ENCODE measurements at places on chromosomes 7 and 10.

DNA sequence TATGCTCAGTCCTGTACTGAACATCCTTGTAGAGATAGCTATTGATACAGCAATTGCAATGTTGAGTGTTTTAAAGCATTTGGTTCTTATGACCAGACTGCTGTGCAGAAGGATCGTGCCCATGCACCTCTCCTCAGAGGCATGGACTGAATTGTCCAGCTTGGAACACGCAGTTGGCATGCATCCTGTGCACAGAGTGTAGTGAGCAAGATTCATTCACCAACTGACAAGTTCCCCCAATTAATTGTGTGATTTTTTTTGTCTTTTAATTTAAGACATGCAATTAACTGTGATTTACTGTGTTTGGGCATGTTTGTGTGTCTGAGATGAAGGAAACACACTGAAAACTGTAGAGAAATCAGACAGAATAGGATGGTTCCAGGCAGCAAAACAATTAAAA, 323.7 kb downstream of the CDK14 start:
- DNase-seq = no peak

- DNase-seq = no peak
Observed at GRCh38 chr10:72509206-72509799, 116.6 kb downstream of the MICU1 start.

- DNase-seq = no peak
Observed at GRCh38 chr10:125025341-125025740, 83.4 kb downstream of the ZRANB1 start.

DNA sequence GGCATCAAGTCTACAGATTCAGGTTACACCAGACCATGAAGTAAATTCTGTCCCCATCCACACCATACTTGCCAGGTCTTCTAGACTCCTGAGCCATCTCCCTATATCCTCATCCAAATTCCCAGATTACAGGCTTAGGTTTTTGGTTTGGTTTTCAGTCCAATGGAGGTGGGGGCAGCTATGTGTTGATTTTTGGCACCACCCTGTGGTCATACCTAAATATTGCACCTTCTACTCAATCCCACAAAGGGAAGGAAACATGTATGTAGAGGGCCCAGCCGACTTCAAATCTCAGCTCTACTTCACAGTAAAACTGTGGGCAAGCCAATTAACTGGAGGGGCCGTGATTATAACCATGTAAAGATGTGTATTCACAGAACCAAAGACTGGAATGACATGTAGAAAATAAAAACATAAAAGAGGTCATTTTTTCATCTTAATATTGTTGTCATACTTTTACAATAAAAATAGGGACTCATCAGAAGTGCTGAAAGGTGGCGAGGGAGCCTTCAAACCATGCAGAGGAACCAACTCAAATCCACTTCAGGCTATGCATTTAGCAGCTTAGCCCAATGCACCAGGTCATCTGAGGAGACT, 19.8 kb downstream of the ERCC6 start:
- no peak for DNase-seq

DNA sequence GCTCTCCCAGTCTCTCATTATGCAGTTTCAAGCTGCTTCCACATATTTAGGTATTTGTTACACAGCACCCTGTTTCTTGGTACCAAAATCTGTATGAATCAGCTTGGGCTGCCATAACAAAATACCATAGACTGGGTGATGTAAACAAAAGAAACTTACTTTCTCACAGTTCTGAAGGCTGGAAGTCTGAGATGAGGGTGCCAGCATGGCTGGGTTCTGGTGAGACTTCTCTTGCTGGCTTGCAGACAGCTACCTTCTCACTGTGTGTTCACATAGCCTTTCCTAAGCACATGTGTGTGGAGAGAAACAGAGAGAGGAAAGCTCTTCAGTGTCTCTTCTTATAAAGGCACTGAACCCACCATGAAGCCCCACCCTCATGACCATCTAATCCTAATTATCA, 15.7 kb upstream of the CBLL1 start:
- no peak for DNase-seq

GRCh38 chr7:43729924-43730248, 563 bp upstream of the COA1 start:
- no peak for DNase-seq

DNA sequence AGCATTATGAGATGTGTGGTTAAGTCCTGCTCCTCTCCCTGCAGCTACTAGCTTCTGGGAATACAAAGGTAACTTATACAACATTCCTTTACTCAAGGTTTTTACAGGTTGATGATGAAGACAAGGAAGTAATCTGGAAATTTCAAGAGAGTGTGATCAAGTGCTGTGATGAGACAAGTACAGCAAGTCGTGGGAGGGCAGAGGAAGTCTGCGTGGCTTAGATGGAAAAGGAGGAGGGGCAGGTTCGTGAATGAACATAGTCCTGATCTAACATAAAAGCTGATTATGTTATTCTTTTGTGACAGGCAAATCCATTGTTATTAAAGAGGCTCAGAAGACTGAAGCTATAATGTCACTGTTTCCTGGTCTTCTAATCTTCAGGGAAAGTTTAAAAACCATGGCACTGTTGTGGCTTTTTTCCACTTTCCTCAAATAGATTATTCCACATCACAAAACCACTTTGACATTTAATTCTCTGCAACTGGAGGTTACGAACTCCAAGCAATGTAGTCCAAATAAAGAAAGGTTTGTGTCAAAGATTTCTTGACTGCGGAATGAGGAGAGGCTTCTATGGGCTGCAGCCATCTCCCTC, 84.1 kb downstream of the CPXM2 start:
- DNase-seq = no peak

- DNase-seq = no peak
Observed at GRCh38 chr10:12337453-12338372, 11.6 kb upstream of the CAMK1D start.

GRCh38 chr7:107684947-107685463, 24.4 kb downstream of the SLC26A4 start:
- DNase-seq = no peak

GRCh38 chr10:33095867-33096815, 138.1 kb upstream of the ITGB1 start:
- DNase-seq = no peak

GRCh38 chr10:102236006-102236405, 5.3 kb downstream of the PITX3 start:
- no peak for DNase-seq

DNA sequence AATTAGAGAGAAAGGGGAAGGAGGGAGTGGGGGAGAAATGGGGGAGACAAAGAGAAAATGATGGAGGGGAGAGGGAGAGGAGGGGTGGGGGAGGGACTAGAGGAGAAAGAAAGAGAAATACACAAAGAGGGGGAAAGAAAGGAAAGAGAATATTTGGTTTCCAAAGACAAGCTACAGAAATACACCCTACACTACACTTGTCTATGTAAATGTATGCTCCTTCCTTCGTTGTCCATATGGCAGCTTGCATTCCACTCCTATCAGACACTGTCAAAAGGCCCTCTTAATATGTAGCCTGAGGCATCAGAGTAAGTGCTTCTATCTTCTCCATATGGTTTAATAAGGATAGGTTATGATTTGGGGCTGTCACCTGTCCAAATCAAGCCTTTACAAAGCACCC, 92.8 kb upstream of the FEZF1 start:
- no peak for DNase-seq

DNA sequence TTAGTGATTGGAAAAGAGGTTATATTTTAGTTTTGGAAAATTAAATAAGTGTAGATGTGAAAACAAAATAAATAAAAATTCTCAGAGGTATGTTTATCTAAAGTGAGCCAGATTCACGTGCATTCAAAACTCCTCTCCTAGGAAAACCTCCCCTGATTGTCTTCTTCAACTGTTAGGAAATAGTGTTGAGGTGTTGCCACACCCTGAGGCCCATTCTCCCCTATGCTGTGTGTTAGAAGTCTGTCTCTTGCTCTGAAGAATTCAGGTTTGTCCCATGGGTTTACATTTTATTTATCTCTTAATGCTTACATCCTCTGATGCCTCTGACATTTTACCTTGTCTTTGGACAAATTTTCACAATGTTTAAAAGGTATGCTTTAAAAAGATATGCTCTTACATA, 40.3 kb downstream of the PTPRE start:
- no peak for DNase-seq

DNA sequence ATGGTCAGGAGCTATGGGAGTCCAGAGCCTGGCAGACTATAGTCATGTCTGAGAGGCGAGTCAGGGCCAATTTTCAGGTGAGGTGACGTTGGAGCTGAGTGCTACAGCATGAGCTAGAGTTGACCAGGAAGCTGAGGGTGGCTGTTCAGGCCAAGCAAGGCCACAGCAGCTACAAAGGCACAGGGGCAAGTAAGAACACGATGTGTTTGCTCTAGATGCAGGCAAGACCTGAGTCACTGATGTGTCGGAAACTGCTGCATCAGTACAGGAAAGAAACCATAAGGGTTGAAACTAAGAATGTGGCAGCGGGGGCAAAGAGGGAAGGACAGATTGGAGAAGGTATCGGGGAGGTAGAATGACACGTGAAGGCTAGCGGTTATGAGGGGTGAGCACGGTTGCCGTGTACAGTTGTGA, 11.8 kb upstream of the RRP12 start:
- no peak for DNase-seq

DNA sequence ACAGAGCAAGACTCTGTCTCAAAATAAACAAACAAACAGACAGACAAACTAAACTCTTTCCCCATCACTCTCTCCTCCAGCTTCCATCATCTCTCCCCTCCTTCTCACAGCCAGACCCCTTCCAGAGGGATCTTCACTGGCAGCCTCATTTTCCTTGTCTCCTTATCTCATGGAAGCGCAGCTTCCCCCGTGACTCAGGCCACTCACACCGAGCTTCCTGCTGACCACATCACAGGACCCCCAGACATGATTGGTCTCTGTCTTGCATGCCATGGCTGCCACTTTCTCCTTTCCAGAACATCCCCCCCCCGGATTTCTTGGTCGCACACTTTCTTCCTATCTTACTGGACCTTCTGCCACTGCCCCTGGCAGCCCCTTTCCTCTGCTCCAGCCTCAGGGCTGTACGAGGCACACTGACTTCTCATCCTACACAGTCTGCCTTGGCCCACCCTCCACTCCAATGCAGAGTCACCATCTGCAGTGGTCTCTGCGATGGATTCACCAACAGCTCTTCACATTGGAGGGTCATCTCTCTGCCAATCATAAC, 4.9 kb upstream of the INSIG1 start:
- DNase-seq = no peak

- no peak for DNase-seq
Observed at GRCh38 chr7:4713183-4713784, 31.2 kb downstream of the FOXK1 start.

- DNase-seq = no peak
Observed at GRCh38 chr7:93968911-93969620, 35.1 kb downstream of the BET1 start.

- DNase-seq = no peak
Observed at GRCh38 chr7:99375070-99375807, 709 bp downstream of the ARPC1B start.

GRCh38 chr7:155219947-155220769, 77.5 kb upstream of the INSIG1 start:
- no peak for DNase-seq

DNA sequence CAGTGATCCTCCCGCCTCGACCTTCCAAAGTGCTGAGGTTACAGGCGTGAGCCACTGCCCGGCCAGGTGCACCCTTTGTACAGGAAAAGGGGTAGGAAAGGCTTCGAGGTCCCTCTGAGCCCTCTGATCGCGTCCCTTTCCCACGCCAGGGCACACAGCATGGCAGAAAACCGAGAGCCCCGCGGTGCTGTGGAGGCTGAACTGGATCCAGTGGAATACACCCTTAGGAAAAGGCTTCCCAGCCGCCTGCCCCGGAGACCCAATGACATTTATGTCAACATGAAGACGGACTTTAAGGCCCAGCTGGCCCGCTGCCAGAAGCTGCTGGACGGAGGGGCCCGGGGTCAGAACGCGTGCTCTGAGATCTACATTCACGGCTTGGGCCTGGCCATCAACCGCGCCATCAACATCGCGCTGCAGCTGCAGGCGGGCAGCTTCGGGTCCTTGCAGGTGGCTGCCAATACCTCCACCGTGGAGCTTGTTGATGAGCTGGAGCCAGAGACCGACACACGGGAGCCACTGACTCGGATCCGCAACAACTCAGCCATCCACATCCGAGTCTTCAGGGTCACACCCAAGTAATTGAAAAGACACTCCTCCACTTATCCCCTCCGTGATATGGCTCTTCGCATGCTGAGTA, 871 bp downstream of the POP7 start:
- no peak for DNase-seq

DNA sequence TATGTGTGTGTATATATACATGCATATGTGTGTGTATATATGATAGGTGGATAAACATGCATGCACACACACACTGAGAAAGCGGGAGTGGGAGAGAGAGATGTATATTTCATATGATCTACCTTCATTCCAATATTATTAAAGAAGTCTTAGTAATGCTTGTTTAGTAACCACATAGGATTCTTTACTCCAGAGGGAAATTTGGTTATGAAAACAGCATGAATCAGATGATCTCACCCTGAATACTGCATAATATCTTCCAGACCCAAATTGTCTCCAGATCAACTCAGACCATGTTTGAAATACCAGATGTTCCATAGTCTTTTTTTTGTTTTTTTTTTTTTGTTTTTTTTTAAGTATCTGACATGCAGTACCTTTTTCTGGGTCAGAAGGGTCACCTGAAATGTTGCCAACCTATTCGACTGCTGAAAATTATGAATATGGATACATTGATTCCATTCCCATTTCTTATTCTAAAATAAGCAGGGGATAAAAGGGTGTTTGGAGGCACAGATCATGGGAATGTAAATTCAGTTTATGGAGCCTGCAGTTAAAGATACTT, 17.4 kb downstream of the TES start:
- DNase-seq = no peak

- no peak for DNase-seq
Observed at GRCh38 chr7:114799628-114800028, 122.3 kb upstream of the MDFIC start.

DNA sequence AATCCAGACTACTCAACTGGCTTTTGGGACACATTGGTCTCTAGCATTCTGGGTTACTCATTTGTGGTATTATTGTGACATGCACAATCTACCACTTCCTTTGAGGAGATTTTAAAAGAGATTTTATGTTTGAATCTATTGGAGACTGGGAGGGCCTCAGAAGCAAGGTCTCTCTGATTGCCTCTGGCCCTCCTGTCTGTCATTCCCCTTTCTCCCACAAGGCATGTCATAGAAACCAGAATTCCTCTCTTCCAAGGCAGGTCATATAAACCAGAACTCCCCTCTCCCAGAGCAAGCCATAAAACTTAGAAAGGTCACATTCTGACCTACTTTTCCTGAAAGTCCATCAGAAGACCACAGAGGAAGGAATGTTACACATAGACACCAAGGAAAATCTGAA, 777.7 kb downstream of the PHTF2 start:
- no peak for DNase-seq

- peak; percentile 24 for DNase-seq
Observed at GRCh38 chr7:74417419-74417971, 36.2 kb upstream of the GTF2IRD1 start.

GRCh38 chr10:131092386-131092785, 219.1 kb downstream of the TCERG1L start:
- DNase-seq = no peak

DNA sequence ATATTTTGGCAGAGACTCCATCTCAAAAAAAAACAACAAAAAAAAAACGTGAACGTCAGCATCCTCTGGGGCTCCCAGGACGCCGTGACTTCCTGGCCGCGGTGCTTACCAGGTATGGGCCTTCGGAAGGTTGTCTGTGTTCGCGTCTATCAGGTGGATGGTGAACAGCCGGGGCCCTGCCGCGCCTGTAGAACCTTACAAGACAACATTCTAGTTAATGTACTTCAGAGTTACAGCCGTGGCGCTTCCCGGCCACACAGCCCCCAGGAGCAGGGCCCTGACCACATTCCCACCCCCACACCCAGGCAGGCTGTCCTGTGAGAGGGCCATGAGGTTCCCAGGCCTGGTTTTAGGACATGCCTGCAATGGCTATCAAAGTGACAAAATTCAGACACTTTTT, 111.0 kb downstream of the SMURF1 start:
- no peak for DNase-seq

- no peak for DNase-seq
Observed at GRCh38 chr7:127251036-127251464, 1.7 kb downstream of the GRM8 start.

Measured in activated CD8-positive, alpha-beta memory T cell treated with anti-CD3 and anti-CD28 coated beads for 4 hours (primary cell).